ENCODE measurements at places on chromosomes 7 and 10.

DNA sequence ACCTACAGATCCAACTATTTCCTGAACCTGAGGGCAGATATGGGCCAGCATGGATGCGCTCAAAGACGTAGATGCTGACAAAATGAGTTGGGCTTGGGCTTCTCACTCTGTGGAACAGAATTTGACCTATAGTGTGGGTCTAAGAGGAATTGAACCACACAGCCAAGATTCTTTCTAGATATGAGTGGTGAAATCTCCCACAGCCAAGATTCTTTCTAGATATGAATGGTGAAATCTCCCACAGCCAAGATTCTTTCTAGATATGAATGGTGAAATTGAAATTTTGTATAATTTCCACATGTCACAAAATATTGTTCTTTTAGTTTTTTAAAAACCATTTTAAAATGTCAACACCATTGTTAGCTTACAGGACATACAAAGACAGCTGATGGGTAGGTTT is 215.4 kb upstream of the LRGUK start:
- DNase-seq = no peak

- DNase-seq = no peak
These were observed 474.7 kb downstream of the ANKRD7 start for GRCh38 chr7:118699222-118699621.

DNA sequence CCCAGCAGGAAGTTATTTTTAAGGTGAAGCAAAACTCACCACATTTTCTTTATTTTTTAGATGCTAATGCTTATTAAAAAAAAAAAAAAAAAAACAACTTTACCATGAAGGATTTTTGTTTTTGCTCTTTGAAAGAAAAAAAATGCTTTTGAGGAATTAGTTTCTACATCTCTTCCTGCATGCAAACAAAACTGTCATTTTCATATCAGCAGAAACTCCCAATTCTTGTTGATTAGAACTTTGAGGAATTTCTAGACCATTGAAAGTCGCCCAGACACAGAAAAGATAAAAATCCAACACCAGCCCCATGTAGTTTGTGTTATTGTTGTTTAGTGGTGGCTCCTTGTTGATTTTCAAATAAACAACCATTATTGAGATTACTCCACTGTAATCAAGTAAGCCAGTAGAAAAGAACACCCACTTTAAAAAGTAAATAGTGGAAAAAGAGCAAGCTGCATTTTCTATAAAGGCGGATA is 14.3 kb downstream of the SKIDA1 start:
- DNase-seq = no peak

DNA sequence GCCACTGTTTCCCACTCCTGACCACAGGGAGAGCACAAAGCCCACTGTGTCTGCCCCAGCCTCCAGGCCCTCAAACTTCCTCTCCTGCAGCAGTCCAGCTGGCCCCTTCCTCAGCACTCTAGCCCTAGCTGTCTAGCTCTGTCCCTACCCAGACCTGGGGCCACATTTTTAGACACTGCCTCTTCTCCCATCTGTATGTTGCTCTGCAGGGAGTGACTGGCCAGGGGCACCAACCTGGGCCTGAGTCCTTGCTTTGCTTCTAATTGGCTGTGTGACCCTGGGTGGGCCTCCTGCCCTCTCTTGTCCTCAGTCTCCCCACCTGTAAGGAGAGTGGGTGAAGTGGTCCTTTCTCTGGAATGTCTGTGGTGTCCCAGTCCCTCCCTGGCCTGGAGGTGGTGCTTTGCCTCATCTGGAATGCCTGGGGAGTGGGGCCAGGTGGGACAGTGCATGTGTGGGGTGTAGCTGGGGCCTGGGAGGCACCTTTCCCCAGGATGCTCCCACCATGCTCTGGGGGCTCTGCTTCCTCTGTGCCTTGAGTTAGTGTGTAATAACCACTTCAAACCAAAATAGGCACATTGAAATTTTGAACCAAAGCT is 25.1 kb downstream of the AQP1 start:
- no peak for DNase-seq

- DNase-seq = no peak
These were observed 235.4 kb downstream of the RNLS start for GRCh38 chr10:88347597-88348304.

DNA sequence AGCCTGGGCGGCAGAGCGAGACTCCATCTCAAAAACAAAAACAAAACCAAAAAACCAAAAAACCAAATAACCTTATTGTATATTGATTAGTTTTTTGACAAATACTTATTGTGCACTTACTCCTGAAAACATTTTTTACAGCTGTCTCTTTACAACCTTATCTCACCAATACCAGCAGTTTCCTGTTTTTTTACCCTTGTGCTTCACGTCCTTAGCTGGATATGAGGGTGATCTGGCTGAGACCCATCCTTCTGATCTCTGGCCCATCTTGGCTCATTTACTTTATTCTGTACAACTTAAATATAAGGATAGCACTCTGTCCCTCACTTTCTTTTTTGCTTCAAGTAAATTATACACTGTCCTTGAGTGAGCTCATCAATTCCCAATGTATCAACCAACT is 104.6 kb upstream of the DNAJB12 start:
- no peak for DNase-seq

DNA sequence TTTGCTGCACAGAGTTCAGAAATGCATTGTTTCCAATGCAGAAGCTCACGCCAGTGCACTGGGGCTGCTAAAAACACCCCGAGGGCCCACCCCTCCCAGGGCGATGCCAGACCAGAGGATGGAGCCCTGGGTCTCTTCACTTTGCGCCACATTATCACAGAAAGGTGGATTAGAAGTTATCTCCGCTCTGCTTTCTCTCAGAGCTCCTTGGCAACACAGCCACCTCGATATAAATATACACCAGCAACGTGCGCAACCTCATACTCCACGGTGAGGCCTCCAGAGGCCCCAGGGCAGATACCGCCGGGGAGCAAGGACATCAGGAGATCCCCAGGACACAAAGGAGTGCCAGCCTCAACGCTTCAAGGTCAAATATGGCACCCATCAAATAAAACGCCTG is 121.0 kb upstream of the TBX20 start:
- DNase-seq = no peak

GRCh38 chr7:87982116-87982515 is 48.1 kb downstream of the ADAM22 start:
- no peak for DNase-seq

DNA sequence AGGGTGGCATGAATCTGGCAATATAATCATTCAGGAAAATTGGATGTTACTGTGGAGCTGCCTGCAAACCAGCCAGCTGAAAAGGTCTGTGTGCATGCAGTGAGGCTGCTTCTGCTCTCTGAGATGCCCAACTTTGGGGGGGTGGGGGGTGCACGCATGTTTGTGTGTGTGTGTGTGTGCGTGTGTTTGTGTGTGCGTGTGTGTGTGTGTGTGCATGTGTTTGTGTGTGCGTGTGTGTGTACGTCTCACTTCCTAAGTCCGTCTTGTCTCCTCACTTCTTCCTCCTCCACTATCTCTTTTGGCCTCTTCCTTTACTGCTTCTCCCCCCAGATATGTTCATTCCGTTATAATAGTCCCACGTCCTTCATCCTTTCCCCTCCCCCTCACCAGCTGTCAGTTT is 102.9 kb upstream of the MACROH2A2 start:
- DNase-seq = no peak

DNA sequence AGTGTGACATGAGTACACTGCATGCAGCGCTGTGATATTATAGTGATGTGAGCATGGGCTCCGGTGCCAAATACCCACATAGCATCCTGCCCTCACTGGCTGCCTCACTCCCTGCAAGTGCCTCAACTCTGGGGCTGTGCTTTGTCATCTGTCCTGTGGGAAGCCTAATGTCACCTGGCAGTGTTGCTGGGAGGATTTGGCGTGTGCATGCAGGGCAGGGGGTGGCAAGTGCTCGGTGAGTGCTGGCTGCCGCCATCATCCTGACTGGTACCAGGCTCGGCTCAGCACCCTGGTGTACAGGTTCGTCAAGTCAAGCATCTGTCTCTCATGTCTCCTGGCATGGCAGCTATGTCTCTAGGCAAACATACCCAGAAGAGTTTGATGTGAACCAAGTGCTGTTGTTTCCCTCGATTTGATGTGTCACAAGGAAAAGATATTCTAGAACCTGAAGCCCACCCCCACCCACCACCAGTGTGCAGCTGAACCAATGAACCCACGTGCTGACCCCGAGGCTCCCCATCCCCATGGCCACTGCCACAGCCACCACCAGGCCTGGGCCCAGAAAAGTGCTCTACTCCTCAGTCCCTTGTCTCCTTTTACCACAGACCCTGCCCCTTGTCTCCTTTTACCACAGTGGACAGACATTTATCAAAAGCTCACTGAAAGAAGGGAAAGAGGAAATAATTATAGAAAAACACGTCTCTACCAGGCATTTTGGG is 135.8 kb downstream of the MAPK8 start:
- no peak for DNase-seq

DNA sequence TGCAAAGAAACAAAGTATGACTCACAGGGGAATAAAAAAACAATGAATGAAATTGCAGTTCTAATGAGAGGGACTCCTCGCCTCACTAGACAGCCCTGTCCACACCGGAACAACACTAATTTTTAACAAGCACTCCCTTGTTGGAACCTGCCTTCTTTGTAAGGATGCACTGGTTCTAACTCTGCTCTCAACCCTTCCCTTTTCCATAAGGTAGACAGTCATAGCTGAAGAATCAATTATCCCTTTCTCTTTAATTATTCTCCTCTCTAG is 65.1 kb downstream of the TSPAN12 start:
- no peak for DNase-seq

GRCh38 chr7:26792576-26792975 is 71.8 kb downstream of the SKAP2 start:
- DNase-seq = no peak

- DNase-seq = no peak
These were observed 19.3 kb downstream of the TCAF1 start for GRCh38 chr7:143882604-143883078.

GRCh38 chr10:69269761-69270160 is 8.5 kb upstream of the HK1 start:
- no peak for DNase-seq

- no peak for DNase-seq
These were observed 4.4 kb upstream of the BICC1 start for GRCh38 chr10:58508316-58508715.

DNA sequence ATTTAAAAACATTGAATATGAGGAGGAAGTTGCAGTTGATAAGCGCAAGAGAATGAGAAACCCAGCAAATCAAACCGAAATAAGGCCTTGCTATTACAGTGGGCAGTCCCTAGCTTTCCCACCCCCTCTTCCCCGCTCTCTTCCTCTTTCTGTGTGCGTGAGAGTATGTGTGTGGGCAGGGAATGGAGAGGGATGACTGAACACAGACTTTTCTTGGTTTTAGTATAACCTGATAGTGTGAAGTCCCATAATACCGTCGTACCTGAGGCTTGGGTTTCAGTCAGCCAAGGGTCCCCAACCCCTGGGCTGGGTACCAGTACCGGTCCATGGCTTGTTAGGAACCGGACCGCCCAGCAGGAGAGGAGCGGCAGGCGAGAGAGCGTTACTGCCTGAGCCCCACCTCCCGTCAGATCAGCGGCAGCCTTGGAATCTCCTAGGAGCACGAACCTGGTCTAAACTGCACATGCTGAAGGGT is 255.3 kb downstream of the CELF2 start:
- DNase-seq = no peak

- DNase-seq = no peak
These were observed 203.6 kb downstream of the TCF7L2 start for GRCh38 chr10:113153493-113154102.

DNA sequence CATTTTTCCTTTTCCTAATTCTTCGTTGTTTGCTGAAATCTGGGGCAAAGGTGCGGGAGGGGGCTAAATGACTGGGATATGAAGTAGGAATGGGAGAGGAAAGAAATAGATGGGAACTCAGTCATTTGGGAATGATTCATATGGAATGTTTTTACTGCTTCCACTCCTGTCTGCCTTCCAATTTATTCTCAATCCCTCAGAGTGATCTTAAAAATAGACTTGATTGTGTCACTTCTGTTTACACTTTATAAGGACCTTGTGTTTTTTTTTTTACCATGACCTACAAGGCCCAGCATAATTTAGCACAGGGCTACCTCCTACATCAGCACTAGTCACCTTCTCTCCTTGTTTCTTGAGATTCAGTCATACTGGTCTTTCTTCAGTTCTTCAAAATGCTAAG is 97.9 kb downstream of the PTEN start:
- DNase-seq = peak; percentile 12

DNA sequence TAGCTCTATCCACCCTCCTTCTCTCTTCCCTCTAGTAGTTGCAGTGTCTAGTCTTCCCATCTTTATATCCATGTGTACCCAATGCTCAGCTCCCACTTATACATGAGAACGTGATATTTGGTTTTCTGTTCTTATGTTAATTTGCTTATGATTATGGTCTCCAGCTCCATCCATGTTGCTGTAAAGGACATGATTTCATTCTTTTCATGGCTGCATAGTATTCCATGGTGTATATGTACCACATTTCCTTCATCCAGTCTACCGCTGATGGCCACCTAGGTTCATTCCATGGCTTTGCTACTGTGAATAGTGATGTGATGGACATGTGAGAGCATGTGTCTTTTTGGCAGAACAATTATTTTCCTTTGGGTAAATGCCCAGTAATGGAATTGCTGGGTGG is 6.5 kb downstream of the PRSS2 start:
- DNase-seq = no peak

GRCh38 chr7:84247591-84247990 is 53.0 kb upstream of the SEMA3A start:
- no peak for DNase-seq

- DNase-seq = no peak
These were observed 48.5 kb upstream of the BHLHA15 start for GRCh38 chr7:98162758-98163157.

GRCh38 chr10:24415455-24416125 is 206.7 kb downstream of the KIAA1217 start:
- no peak for DNase-seq

DNA sequence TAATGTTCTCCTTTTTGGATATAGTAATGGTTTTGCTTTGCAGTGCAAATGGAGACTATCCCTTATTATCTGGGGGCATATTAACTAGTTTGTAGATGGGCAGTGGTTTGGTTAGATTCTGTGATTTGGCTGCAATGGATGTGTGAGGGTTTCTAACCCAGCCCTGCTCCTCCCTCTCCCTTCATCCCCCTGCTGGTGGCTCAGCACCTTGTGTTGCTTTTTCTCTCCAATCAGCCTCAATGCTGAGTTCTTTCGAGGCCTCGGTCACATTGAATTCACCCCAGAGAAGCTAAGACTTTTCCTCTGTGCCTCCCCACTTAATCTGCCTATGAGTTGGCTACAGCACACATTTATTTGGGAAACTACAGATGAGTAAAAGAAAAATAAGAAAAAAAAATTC is 120.0 kb downstream of the MALRD1 start:
- DNase-seq = no peak

- no peak for DNase-seq
These were observed 177.4 kb downstream of the TCERG1L start for GRCh38 chr10:131134001-131134576.

GRCh38 chr10:133306941-133307379 is 1.7 kb downstream of the TUBGCP2 start:
- DNase-seq = no peak

- DNase-seq = no peak
These were observed 23.1 kb downstream of the ZNF467 start for GRCh38 chr7:149750122-149750845.

GRCh38 chr7:16271990-16272665 is 149.2 kb downstream of the CRPPA start:
- DNase-seq = no peak

GRCh38 chr7:38908759-38909335 is at the start of gene VPS41:
VPS41 (minus strand) TSS chr7:38909191; CDS start chr7:38909174, 17 bp downstream.
- DNase-seq = peak; percentile 70

- DNase-seq = no peak
These were observed 1.0 kb downstream of the ACSL5 start for GRCh38 chr10:112374724-112375541.
